ENCODE measurements at places on chromosomes 2 and 18.

DNA sequence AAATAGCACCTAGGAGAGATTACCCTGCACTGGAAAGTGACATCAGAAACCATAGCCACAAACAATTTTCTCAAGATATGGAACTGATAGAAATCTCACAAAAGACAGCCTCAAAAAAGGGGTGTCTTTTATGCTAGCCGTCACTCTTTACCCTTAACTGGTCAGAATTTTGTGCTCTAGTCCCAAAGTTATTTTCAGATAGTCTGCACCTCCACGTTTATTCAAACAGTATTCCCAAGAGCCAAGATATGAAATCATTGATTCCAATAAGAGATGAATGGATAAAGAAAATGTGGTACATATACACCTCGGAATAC, 23.5 kb upstream of the PMAIP1 start:
- DNase-seq, result peak; percentile 53

- DNase-seq, result no peak
These were observed 2.4 kb upstream of the MERTK start for GRCh38 chr2:111896024-111896423.

GRCh38 chr2:171487803-171488259, 34.4 kb upstream of the CYBRD1 start:
- DNase-seq, result no peak

- no peak for DNase-seq
These were observed 180.5 kb downstream of the ZFP36L2 start for GRCh38 chr2:43045866-43046265.

DNA sequence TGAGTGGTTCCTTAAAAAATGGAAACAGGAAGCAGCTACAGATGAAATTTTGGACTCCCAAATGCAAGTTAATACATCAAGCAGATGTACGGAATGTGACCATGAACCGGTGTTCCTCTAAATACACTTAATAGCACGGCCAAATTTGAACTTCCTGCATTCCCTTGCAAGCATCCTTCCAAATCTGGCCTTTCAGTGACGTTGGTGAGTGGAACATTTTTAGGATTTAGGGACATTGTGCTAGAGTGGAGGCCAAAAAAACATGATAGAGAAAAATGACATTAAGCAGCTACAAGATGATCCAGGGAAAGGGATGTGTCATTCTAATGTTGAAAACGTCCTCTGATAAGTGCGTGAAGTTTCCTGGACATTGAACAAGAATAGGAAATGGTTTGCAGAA, 62.1 kb downstream of the CTAGE1 start:
- no peak for DNase-seq

GRCh38 chr2:135960656-135961551, 24.5 kb downstream of the DARS1 start:
- no peak for DNase-seq

DNA sequence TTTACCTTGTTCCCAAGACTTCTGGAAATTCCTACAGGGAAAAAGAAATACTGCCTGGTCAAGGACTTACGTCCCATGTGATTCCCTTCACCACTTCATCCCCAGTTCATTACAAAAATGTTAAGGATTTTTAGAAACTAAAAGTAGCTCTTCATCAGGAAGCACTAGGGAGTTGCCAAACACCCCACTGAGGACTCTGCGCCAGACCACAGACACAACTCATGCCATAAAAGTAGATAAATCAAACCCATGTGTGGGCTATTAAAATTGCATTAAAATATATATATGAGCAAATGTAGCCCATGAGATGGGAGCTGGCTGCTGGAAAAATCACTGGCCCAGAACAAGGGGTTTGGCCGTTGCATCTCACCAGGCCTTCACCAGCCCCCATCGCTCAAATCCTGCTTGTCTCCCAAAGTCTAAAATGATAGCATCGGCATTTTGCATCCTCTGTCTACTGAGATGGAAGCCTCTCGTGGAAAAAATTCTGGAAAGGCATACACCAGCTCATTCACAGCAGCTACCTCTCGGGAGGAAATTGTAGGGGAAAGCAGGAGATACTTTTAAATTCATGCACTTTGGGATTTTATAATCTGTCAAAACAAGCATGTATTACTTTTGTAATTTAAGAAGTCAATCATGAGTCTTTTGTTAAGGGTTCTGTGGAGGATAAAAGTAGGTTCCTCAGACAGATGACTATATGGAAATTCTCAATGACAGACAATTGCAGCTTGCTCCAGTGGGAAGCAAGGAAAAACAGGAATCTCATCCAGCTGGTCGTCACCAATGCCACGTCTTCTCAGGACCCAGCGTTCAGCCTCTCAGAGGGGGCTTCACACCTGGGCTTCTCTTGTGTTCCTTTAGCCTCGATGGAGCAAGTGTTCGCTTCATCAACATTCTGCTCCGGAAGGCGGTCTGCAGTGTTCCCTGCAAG, 113.9 kb downstream of the MREG start:
- DNase-seq, result no peak

- no peak for DNase-seq
These were observed 28.8 kb downstream of the CUL3 start for GRCh38 chr2:224556381-224556780.

DNA sequence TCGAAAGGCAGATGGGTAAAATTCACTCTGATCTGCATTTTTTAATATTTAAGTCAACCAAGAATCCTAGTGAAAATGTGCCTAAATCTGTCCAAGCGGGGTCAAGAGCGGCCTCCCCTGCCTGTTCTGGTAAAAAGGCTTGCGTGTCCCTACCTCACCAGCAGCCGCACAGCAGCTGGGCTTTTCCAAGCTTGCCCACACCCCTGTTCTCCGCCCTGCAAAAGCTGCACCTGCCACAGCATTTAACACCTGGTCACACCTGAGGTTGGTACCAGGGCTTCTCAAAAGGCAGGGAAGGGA, 25.8 kb upstream of the TMEM182 start:
- no peak for DNase-seq

- DNase-seq, result no peak
These were observed 153.7 kb downstream of the DDX1 start for GRCh38 chr2:15745350-15745749.

DNA sequence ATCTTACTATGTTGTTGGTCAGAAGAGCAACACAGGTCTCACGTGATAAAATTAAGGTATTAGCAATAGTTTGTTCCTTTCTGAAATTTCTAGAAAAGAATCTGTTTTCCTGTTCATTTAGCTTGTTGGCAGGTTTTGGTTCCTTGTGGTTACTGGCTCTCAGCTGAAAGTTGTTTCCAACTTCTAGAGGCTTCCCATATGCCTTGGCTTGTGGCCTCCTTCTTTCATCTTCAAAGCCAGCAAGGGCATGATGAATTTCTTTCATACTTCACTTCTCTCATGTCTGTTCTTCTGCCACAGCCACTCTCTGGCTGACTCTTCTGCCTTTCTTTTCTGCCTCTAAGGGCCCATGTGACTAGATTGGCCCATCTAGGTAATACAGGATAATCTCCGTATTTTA, 193.7 kb downstream of the TRIB2 start:
- no peak for DNase-seq

GRCh38 chr2:198273660-198274059, 469.3 kb downstream of the PLCL1 start:
- no peak for DNase-seq

DNA sequence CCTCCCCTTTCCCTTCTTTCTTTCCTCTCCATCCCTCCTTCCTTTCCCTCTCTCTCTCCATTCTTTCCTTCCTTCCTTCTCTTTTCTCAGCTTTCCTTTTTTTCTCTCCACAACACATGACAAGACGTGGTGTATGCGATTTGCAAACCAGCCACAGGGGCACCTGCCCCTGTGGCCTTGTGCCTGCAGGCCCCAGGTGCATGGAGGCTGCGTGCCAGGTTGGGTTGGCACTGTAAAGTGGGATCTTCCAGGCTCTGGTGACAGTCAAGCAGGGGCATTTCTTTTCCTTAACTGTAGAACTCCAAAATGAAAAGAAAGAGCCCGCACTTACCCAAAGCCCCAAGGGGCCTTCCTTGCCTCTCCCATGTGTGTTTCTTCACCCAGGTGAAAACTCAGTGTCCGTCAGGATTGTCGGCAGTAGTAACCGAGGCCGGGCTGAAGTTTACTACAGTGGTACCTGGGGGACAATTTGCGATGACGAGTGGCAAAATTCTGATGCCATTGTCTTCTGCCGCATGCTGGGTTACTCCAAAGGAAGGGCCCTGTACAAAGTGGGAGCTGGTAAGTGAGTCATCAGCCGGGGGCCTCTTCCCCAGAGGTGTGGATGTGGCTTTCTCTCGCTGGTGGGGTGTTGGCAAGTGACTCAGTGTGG, 50.9 kb downstream of the MARCO start:
- DNase-seq, result no peak

DNA sequence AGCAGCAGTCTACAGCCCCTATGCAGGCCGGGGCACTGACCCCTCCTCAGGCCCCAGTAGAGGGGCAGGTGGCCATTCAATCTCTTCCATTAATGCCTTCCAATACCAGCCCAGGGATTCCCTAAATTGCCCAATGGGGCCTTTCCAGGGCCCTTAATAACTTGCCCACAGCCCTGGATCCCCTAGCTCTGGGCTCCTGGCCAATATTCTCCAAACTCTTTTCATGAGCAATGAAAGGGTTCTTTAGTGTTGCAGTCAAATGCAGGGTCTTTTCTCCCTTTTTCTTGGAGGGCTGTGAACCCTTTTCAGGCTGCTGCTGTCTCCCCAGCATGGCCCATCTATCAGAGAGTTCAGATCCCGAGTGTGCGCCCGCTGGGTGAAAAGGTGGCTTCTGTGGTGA, 41.3 kb upstream of the SLC1A4 start:
- DNase-seq, result no peak

DNA sequence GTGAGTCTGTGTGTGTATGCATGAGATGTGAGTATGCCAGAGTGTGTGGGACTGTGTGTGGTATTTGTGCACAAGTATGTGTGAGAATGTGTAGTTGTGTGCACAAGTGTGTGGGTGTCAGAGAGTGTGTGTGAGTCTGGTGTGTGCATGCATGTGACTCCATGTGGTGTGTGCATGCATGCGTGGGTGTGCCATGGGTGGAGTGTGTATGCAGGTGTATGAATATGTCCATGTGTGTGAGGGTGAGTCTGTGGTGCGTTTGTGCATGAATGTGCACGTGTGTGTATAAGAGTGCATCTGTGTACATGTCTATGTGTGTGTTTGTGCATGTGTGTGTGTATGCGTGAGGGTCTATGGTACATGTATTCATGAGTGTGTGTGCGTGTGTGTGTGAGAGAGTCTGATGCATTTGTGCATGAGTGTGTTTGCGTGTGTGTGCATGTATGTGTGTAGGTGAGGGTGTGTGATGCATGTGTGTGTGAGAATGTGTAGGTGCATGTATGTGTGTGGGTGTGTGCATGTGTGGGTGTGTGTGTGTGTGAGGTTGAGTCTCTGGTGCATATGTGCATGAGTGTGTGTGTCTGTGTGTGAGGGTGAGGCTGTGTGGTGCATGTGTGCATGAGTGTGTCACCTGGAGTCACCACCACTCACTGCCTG, 226.8 kb downstream of the LDLRAD4 start:
- DNase-seq, result no peak
